SK-N-SH (cell line): ENCODE measurements at places on chromosomes 5 and 9.

DNA sequence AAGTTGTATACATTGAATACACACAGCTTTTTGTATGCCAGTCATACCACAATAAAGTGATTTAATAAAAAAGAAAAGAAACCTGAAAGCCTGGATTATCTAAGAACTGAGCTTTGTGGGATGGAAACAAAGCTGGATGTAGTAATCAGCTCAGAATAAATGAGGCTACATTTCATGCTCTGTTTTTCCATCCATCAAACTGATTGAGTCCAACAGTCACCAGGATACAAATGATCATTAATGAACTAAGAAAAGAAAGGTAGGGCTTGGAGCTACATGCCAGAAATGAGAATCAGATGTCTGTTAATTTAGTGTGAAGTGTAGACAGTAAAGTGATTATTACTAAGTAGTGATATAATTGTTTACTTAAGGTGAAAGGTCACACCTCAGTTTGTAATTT is 109.8 kb upstream of the TARS1 start:
- DNase-seq, result no peak

DNA sequence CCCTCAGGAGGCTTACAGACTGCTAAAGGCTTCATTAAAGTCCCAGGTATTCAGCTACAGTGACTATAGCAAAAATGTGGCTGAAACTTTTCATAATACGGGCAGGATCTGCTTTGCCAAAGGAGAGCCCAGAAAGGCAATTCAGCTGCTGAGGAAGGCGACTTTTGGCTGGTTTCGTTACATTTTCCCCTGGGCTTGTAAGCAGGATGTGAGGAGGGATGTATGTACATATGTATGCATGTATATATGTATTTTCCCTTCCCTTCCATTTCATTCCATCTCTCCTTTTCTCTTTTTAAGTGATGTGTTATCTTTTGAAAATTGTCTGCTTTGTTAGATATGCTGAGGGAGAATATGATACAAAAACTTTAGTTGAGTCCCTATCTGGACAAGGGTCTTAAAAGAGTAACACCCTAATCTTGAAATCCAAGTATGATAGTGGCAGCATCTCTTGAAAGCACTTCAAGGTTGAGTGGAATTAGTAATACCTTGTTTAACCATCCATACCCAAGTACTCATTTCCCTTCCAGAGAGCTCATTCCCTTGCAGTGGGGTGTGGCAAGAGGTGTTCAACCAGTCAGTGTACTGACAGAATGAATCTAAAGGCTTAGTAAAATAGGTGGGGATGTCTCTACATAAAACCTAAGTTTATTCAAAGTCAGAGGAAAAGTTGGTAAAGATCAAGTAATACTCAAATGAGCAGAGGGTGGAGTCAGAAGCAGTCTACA is 28.7 kb downstream of the RAD1 start:
- DNase-seq, result no peak

GRCh38 chr5:122439645-122440044 is 127.6 kb downstream of the SNCAIP start:
- no peak for DNase-seq

- no peak for DNase-seq
Observed at GRCh38 chr5:166795756-166796155, 1495.7 kb upstream of the WWC1 start.
